ENCODE measurements at places on chromosomes 2 and 18.

DNA sequence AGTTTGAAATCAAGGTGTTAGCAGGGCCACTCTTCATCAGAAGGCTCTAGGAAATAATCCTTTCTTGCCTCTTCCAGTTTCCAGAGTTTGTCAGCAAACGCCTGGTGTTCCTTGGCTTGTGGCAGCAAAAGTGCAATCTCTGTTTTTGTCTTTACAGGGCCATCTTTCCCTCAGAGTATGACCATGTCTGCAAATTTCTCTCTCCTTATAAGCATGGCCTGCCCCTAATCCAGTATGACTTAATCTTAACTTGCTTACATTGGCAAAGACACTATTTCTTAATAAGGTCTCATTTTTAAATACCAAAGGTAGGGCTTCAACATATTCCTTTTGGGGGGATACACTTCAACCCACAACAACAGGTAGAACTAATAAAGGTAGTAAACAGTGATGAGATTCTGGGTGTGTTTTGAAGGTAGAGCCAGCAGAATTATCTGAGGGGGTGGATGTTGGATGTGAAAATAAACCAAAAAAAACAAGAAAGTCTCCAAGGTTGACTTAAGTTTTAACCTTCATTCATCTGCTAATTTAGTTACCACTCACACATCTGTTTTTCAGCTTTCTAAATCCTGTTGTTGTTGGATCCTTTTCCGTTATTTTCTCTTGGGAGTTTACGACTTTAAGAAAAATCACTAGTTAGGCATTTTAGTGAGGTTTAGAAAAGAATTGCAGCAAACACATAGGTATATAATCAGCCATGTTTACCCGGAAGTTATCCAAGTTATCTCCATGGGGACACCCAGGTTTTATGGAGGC lies 234.4 kb upstream of the FIGN start:
- no peak for DNase-seq

- DNase-seq: no peak
These were observed 216.3 kb downstream of the C1D start for GRCh38 chr2:67846370-67847070.

- no peak for DNase-seq
These were observed 8.6 kb upstream of the ME2 start for GRCh38 chr18:50870138-50870845.

GRCh38 chr18:76328140-76328539 lies 166.9 kb downstream of the ZNF516 start:
- no peak for DNase-seq

GRCh38 chr2:122980671-122981070 lies 1044.4 kb upstream of the CNTNAP5 start:
- DNase-seq: no peak

- no peak for DNase-seq
These were observed 56.0 kb downstream of the TRAPPC12 start for GRCh38 chr2:3435445-3435844.

DNA sequence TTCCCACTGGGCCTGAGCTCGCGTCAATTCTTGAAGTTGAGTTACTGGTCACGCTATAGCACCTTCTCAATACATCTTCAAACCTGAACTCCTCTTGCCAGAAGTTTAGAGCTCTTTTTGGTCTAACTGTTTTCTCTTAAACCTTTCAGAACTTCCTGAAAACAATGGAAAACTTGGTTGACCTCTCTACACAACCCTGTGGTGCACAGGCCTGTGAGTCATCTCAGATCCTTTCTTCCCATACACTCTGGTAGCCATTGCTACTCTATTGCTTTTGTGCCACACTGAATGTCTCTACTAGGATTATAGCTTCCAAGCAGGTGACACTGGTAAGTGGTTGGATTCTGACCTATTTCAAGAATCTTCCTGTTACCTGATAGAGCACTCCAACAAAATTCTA lies 321.5 kb upstream of the FSIP2 start:
- no peak for DNase-seq

DNA sequence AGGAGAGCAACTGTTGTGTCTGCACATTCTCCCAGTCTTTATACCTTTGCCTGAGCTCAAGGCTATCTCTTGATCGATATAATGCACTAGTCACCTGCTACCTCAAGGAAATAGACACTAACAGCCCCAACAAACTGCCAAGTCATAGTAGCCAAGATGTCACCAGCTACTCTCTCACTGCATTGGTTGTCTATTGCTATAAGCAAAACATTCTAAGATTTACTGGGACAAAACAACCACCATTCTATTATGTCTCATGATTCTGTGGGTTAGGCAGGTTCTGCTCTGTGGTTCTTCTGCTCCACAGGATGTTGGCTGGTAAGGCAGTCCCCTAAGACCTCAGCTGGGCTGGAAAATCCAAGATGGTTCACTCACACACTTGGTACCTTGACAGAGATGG lies 28.5 kb upstream of the MLPH start:
- DNase-seq: no peak

- DNase-seq: no peak
These were observed 260.0 kb downstream of the FIGN start for GRCh38 chr2:163475815-163476214.

DNA sequence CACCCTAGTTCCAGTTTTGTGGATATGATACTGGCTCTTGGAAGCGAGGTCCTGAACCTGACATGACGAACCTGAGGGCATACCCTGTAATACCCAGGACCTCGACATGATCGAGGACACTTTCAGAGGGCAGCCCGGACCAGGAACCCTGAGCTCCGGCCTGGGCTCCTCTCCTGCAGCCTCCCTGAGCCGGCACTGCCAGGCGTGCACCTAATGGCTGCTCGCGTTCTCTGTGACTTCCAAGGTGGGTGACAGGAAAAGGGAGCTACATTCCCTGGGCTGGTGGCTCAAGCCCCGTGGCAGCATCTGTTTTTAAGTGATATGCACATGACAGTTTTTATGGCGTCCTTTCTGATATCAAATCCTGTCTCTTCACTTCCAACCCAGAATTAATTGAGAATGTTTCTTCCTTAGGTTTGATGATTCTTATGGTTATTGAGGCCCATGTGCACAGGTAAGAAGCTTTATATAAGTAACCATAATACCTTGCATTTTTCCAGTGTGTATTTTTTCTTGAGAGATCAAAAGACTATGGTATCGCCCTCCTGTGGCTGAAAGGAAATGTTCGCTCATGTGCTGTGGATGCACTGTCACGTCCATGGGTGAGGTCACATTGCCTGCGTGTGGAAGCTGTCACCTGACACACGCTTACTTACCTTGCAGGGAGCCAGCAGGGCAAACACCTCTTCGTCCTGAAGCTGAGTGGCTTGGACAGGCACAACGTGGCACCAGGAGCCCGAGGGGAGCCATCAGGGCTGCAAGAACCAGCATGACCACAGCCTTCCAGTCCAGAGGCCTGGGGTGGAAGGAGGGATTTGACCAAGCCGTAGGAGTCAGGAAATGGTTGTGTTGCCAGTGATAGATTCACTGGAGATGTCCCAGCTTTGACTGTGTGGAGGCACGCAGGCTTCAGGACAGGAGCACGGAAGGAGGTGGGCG lies 367.4 kb upstream of the MYT1L start:
- DNase-seq: no peak

DNA sequence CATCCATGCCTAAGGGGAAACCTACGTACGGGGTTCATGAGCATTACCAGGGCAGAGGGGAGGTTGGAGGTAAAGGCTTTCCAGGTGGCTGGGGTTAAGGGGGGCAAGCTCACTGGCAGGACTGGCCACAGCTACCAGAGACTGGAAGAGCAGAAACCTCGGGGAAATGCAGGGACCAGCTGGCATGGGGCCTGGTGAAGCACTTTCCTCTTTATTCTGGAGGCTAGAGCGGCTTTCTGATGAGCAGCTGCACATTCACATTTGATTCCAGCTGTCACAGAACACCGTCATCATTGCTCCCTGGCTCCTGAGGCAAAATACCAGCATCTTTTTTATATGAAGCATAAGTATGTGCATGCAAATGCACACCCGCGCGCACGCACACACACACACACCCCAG lies 28.7 kb upstream of the LRRC30 start:
- no peak for DNase-seq

DNA sequence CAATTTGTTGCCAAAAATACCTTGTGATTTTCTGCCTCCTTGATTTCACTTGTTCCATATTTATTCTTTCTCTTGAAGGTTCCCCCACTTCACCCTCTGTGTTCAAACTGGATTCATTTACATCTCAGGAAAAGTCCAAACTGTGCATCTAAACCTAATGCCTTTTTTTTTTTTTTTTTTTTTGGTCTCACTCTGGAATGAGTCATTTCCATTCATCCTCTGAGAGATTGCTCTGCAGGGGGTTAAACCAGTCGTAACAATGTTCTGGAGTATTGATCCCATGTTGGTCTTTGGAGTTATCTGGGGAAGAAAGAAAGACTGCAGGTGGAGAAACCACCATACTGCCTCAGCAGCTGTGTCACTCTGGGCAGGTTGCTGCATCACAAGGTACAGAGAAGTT lies 119.7 kb downstream of the TACR1 start:
- no peak for DNase-seq

DNA sequence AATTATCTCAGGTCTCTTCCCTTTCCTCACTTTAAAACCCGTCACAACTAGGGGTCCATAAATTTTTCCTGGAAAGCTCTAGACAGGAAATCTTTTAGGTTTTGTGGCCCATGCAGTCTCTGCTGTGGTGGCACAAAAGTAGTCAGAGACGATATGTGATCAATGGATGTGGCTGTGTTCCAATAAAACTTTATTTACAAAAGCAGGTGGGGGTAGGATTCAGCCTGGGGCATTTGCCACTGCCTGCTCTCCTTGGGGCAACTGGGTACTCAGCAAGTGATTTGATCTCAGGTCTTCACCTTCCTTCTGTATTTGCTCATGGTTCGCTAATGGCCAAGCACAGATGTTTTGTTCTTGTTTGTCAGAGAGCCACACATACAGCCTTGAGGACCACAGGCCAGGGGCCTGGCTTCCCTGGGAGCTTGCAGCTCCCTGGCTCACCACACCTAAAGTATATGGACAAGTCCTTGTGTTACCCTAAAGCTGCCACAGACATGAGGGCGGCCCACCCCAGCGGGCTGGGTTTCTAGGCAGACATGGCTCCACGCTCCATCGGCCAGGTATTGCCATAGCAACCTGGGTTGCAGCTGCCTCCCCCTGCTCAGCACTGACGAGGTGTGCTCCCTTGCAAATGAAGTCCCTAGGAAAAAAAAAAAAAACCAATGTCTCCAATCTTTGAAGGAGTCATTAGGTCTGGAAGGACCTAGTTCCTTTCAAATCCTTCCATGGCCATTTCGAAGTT lies 89.7 kb upstream of the YWHAQ start:
- DNase-seq: no peak

- no peak for DNase-seq
These were observed 94.0 kb upstream of the STON1 start for GRCh38 chr2:48435909-48436308.

DNA sequence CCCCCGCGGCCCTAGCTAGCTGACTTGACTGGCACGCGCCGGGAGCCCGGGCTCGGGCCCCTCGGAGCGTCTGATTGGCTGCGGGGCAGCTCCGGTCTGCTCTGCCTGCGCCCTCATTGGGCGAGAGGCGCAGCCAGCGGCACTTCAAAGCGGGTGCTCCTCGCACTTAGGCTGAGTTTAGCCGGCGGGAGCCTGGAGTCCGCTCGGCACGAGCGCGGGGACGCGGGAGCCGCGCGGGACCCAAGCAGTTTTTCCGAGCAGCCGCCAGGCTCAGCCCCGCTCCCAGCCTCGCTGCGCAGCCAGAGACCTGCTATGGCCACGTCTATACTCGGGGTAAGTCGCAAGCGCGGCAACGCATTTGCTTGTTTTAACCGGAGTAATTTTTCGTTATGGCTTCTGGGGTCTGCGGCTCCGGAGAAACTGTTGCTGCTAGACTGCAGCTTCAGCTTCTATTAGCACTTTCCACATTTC lies at the start of gene SP9:
Gene SP9 (plus strand): TSS at position 174 of the 471 bp plus-strand sequence. CDS start 139 bp downstream, at position 313.
- DNase-seq: no peak

DNA sequence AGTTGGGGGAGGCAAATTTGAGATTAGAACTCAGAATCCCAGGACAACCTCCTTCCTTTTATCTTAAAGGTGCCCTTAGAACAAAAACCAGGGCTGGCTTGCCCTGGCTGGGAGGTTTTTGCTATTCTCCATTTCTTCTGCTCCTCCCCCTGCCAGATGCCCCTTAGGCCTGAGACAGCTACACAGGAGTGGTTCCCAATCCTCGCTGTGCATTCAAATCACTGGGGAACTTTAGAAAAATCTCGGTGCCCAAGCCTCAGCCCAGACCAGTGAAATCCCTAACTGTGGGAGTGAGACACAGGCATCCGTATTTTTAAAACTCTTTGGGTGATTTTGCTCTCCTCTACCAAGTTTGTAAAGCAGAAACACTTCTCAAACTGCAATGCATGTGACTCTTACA lies 38.8 kb downstream of the LBH start:
- DNase-seq: no peak

GRCh38 chr18:37458697-37459096 lies 106.9 kb downstream of the CELF4 start:
- DNase-seq: no peak

GRCh38 chr2:81648370-81648769 lies 1343.8 kb upstream of the LRRTM1 start:
- no peak for DNase-seq

- DNase-seq: no peak
These were observed 45.3 kb downstream of the KLHL29 start for GRCh38 chr2:23430263-23430662.

- DNase-seq: no peak
These were observed 58.1 kb downstream of the NCKAP1 start for GRCh38 chr2:182980115-182980514.

DNA sequence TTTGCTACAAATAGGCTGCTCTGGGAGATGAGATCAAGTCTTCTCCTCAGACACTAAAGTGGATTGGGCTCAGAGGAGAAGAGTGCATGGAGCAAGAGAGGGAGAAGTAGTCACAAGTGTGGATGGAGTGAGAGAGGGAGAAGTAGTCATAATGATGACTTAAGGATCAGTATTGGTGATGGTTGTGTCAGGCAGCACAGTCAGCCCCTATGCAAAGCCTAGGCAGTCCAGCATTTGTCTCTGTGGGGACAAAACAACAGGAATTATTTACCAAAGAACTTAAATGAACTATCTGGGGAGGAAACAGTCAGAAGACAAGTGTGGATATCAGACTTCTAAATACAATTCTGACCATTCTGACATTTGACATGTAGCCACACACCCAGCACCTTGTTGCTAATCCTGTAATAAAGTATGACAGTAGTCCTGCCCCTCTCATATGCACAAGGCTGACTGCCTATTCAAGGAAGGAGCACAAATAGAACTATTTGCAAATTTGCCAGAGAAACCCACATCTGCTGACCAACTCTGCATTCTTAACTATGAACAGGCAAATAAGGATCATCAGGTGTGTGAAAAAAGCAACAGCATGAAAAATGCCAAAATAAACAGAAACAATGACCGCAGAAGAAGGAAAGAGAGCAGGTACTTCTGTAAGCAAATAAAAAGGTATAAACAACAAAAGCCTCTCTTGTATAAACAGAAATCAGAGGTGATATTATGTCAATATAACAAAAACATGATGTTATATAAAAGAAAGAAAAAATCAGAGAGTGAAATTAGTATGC lies 1597.9 kb upstream of the ACVR2A start:
- DNase-seq: no peak

- DNase-seq: no peak
These were observed 31.1 kb downstream of the ACSL3 start for GRCh38 chr2:222891890-222892289.

DNA sequence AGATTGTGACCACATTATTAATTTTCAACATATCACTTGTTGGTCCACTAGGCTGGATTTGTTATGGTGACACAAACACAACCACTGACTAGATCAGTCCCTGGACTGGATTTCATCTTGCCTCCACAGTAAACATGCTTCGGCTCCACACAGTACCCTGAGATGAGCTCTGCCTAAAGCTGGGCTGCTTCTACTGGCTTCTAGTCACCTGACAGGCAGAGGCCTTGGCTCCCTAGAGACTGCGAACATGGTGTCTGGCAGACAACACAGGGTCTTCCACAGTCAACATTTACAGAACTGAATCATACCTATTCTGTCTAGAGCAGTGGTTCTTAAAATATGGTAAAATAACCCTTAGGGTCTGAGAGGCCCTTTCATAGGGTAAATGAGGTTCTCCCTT lies 69.2 kb downstream of the RIT2 start:
- no peak for DNase-seq
